ENCODE measurements at places on chromosomes 5 and 9.

- no peak for DNase-seq
- no peaks in the 10 kb centered on the region for H3K27me3 ChIP-seq
- peaks cover 22% of the 10 kb centered on the region for H3K4me1 ChIP-seq
- no peak overlapping the region for H3K4me3 ChIP-seq
- H3K27ac ChIP-seq, result no peak overlapping the region
Observed at GRCh38 chr5:33969572-33970452, 14.7 kb downstream of the SLC45A2 start.

- no peaks in the 10 kb centered on the region for H3K36me3 ChIP-seq
- DNase-seq, result no peak
- no peak overlapping the region for H3K4me3 ChIP-seq
- H3K4me1 ChIP-seq, result no peaks in the 10 kb centered on the region
- no peak overlapping the region for H3K27ac ChIP-seq
- H3K27me3 ChIP-seq, result no peaks in the 10 kb centered on the region
Observed at GRCh38 chr5:105034401-105034763, 1471.8 kb upstream of the NUDT12 start.

DNA sequence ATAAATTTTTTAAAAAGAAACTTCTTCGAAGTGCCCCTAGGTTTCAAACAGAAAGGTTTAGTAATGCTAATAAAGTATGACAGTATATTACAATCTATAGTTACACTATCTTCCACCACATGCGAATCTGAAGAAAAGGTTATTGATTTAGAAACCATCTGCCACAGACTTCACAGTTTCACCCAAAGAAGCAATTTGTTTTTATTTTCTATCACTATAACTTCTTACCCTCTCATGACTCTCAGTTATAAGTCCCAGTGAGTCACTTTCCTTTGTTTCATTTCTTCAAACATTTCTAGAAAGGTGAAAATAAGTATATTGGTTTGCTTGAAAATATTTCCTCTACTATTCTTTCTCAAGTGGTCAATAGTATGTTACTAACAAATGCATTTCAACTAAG, 93.6 kb downstream of the MCTP1 start:
- no peak for DNase-seq
- H3K4me1 ChIP-seq, result peaks cover 5% of the 10 kb centered on the region
- H3K27ac ChIP-seq, result no peak overlapping the region
- H3K27me3 ChIP-seq, result no peaks in the 10 kb centered on the region
- H3K36me3 ChIP-seq, result no peaks in the 10 kb centered on the region
- no peak overlapping the region for H3K4me3 ChIP-seq

DNA sequence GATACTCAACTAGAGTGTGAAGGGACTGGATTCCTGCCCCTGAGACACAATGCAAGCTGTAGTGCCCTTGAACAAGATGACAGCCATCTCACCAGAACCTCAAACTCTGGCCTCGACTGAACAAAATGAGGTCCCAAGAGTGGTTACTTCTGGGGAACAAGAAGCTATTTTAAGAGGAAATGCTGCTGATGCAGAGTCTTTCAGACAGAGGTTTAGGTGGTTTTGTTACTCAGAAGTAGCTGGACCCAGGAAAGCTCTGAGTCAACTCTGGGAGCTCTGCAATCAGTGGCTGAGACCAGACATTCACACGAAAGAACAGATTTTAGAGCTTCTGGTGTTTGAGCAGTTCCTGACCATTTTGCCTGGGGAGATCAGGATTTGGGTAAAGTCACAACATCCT, 2.4 kb downstream of the ZNF483 start:
- H3K27ac ChIP-seq, result no peak overlapping the region
- H3K4me1 ChIP-seq, result peaks cover 28% of the 10 kb centered on the region
- no peaks in the 10 kb centered on the region for H3K27me3 ChIP-seq
- peaks cover 53% of the 10 kb centered on the region for H3K36me3 ChIP-seq
- no peak for DNase-seq

DNA sequence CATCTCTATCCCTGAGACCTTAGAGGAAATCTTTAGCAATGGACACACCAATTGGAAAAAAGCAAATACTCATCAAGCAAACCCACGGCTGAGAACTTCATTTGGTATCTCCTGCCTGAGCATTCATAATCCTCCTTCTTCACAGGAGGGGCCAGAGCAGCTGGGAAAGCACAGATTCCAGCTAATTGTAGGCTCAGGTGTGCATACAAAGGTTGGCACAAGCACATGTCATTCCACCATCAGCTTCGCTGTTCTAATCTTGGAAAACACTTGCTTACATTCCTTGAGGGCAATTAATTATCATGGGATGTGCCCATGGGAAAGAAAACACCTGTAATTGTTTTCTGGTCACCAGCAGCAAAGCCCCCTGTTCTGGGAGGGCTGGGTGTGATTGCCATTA, 376.6 kb downstream of the SPOCK1 start:
- no peak for DNase-seq
- H3K4me3 ChIP-seq, result no peak overlapping the region
- no peaks in the 10 kb centered on the region for H3K27me3 ChIP-seq
- H3K36me3 ChIP-seq, result no peaks in the 10 kb centered on the region

DNA sequence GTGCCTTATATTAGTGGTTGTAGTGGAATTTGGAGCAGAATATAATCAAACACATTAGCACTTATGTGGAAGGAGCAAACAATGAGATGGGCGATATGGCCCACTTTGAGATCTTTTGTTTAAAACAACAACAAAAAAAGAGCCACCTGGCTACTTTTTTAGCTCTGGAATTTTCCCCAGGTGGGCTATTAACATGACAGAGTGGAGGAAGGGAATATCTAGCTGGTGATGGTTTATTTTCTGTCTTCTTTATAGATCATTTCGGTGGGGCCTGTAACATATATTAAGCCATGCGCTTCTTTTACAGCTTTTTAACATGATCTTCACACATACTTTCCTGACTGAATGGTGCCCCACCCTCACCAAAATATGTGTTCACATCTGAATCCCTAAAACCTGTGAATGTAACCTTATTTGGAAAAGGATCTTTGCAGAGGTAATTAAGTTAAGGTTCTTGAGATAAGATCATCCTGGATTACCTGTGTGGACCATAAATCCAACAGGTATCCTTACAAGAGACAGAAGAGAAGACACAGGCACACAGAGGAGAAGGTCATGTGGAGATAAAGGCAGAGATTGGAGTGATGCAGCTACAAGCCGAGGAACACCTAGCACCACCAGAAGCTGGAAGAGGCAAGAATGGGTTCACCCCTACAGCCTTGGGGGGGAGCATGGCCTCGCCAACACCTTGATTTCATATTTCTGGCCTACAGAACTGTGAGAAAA, 16.6 kb upstream of the ENTREP1 start:
- H3K27me3 ChIP-seq, result peaks cover 19% of the 10 kb centered on the region
- no peaks in the 10 kb centered on the region for H3K4me1 ChIP-seq
- DNase-seq, result no peak
- H3K4me3 ChIP-seq, result no peak overlapping the region
- H3K36me3 ChIP-seq, result no peaks in the 10 kb centered on the region

DNA sequence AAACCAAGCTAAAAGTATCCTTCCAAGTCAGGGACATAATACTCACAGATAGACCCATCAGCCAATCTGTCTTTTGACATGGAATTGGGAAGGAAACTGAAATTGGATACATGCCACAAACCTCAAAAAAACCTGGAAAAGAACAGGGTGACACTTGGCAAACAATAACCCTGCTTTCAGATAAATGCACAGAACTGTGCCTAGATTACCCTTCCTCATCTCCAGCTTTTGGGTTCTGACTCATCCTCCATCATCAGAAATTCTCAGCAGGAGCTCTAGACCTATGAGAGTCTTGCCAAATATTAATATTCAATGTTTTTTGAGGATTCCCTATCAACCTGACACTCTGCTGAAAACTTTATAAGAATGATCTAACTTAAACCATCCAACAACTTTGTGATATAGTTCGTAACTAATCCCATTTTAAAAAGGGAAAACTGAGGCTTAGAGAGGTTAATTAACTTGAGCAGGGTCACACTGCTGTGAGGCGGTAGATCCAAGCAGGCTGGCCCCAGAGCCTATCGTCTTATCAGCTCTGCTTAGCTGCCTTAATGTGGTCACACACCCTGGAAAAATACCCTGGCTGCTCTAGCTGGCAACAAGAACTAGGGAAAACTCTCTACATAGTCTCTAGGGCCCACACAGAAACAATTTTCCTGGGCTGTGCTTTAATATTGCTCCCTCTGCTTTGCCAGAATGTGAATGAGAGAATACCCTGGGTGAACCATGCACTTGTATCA, 157.0 kb upstream of the TRPC7 start:
- no peak for DNase-seq
- no peaks in the 10 kb centered on the region for H3K36me3 ChIP-seq
- H3K4me1 ChIP-seq, result no peaks in the 10 kb centered on the region

DNA sequence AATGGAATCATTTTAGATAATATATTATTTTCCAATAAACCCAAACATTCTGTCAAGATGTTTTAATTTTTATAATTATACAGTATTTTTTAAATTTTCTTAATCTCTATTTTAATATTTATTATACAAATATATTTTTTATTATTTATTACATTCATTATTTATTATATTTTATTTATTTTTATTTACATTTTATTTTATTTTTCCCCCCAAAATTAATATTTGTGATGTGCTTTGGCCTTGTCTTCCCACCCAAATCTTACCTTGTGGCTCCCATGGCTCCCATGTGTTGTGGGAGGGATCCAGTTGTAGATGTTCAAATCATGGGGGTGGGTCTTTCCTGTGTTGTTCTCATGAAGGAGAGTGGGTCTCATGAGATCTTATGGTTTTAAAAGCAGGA, 382.1 kb downstream of the TLE4 start:
- H3K36me3 ChIP-seq, result no peaks in the 10 kb centered on the region
- H3K4me1 ChIP-seq, result no peaks in the 10 kb centered on the region
- DNase-seq, result no peak
- no peaks in the 10 kb centered on the region for H3K27me3 ChIP-seq

- H3K4me3 ChIP-seq, result no peak overlapping the region
- H3K4me1 ChIP-seq, result peaks cover 41% of the 10 kb centered on the region
- DNase-seq, result no peak
- peaks cover 59% of the 10 kb centered on the region for H3K36me3 ChIP-seq
Observed at GRCh38 chr5:41921874-41922273, 3.2 kb upstream of the FBXO4 start.

DNA sequence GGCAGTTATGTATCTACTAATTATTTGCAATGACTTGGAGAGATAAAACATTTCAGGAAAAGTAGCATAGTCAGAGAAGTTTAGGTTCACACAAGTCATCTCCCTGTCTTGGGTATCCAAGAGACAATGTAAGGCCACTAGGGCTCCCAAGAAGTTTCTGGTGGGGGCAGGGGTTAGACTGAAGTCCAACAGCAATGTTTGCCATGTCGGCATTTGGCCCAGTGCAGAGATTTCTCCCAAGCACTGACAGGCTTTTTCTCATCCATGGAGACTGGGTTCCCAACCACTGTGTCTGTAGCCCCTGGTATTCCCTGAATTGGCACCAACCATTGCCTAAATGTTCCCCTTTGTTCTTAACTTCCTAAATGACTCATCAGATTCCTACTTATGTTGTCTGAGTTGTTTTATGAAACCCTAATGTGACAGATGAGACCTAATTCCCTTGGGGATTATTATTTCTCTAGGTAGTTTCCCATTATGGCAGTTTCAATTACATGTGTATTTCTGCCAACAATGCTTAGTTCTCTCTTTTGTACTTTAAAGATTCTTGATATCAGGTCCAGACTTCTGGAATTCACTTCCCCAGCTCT, 103.6 kb upstream of the EGFLAM start:
- DNase-seq, result no peak
- no peaks in the 10 kb centered on the region for H3K4me1 ChIP-seq
- no peak overlapping the region for H3K27ac ChIP-seq
- no peak overlapping the region for H3K4me3 ChIP-seq
- peaks cover 18% of the 10 kb centered on the region for H3K27me3 ChIP-seq
- H3K36me3 ChIP-seq, result no peaks in the 10 kb centered on the region

DNA sequence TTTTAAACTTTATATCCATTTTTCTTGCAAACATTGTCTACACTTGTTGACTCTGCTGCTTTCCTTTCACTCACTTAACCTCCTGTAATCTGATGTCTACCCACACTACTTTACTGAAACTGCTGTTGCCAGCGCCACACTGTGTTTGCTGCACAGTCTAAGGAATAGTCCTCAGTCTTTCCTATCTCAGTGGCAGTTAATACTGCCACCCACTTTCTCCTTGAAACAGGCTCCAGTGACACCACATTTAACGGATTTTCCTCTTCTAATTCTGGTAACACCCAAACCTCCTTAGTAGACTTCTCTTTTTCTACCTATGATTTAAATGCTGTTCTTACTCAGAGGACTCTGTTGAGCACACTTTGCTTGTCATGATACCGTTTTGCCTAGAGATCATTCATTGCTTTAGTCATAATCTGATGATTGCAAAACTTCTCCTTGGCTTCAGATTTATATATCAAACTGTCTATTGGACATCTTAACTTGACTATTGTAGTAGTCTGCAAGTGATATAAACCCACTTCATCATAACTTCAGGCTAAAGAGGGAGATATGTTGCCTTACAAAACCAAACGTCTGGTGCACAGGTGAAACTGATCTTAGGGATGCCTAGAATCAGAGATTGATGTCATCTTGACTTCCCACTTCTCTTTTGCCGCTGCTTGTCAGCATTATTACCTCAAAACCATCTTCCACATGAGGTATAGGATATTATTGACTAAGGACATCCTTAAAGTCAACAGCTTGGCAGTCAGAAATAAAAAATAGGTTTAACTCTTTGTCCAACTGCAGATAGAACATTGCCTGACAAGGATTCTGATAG, 94.1 kb downstream of the CDC42SE2 start:
- H3K4me1 ChIP-seq, result peaks cover 75% of the 10 kb centered on the region
- H3K4me3 ChIP-seq, result peak overlapping the region; percentile 43
- H3K27ac ChIP-seq, result peak overlapping the region; percentile 94
- H3K27me3 ChIP-seq, result no peaks in the 10 kb centered on the region
- DNase-seq, result peak; percentile 52
- H3K36me3 ChIP-seq, result peaks cover 56% of the 10 kb centered on the region

DNA sequence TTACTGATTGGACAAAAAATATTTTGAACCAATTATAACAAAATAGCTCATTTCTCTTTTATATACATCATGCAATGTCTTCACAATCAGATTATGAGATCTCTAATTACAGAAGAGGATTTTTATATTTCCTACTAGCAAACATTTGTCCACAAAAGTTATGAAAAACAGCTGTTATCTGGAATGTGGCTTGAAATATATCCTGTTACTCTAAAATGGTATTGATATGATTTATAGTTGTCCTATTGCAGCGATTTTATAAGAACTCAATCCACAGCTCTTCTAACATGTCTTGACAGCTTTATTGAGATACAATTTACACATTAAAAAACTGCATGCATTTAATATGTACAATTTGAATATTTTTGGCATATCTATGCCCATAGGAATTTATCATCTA, 779.9 kb upstream of the ACO1 start:
- H3K36me3 ChIP-seq, result no peaks in the 10 kb centered on the region
- H3K27ac ChIP-seq, result no peak overlapping the region
- H3K4me1 ChIP-seq, result peaks cover 3% of the 10 kb centered on the region
- no peaks in the 10 kb centered on the region for H3K27me3 ChIP-seq
- no peak overlapping the region for H3K4me3 ChIP-seq
- DNase-seq, result no peak
